ENCODE measurements at places on chromosomes 11 and 22. TPM values are rescaled to one million over a fixed set of nuclear protein-coding genes. Genes with fewer than 3 reads are reported as not detected.

DNA sequence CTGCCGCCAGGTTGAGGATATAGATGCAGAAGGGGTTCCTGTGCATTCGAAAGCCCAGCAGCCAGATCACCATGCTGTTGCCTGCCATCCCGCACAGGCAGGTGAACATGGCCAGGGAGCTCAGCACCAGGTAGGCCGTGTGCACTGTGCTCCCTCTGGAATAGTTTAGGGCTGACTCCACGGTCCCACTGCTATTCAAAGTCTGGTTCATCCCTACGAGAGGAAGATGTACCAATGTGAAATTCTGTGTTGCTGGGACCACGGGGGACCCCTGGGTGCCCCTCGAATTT, at the start of gene MRGPRD:
TSS of gene MRGPRD (minus strand) at position 211 of the 290 bp plus-strand sequence. CDS start at position 211, 0 bp downstream.
- DNase-seq: no peak

DNA sequence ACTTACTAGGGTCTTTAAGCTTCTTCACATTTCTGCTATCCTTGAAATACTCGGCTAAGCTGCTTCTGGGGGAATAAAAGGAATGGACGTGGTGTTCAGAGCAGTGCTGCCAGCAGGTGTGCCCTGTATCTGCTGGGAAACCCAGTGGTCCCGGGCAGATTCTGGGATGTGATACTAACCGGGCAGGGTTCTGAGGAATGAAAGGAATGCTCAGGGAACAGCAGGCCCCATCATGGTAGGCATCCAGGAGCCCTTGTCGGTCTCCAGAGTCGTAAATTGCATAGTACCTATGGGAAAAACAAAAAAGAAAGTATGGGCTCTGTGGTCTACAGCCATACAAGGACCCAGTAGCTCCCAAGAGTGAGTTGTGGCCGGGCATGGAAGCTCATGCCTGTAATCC, 4.5 kb upstream of the TMEM223 start:
- DNase-seq: no peak

GRCh38 chr22:27603800-27604144, 197.8 kb downstream of the MN1 start:
- no peak for DNase-seq

DNA sequence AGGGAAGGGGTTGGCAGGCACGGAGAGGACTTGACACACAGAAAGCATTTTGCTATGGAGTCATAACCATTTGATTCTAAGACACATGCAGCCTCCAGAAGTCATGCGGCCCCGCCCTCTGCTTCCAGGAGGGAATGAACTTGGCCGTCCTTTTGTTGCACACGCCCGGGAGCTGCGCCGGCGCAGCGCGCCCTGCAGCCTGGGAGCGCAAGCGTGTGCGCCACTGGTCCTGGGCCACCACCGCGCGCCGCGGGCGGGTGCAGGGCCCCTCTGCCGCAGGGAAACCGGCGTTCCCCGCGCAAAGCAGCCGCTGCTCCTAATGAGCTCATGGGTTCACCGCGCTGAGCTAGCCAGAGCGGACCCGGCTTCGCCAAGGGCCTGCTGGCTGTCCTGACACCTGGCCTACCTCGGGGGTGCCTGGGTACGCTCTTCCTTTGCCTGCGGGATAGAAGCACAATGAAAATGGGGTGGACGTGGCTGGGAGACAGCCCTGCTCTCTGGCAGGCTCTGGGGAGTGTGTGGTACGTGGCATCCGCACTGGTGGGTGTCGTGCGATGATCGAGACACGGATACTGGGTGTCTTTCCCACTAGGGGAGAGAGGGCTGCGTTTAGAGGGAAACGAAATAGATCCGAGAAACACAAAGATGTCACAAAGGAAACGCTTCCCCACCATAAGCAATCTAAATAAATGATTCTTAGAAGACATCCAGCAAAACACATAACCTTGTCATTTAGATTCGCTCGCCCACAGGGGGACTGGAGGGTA, 669 bp downstream of the MICAL3 start:
- DNase-seq: peak; percentile 58

GRCh38 chr22:46465793-46466192, 71.6 kb downstream of the CELSR1 start:
- DNase-seq: no peak

DNA sequence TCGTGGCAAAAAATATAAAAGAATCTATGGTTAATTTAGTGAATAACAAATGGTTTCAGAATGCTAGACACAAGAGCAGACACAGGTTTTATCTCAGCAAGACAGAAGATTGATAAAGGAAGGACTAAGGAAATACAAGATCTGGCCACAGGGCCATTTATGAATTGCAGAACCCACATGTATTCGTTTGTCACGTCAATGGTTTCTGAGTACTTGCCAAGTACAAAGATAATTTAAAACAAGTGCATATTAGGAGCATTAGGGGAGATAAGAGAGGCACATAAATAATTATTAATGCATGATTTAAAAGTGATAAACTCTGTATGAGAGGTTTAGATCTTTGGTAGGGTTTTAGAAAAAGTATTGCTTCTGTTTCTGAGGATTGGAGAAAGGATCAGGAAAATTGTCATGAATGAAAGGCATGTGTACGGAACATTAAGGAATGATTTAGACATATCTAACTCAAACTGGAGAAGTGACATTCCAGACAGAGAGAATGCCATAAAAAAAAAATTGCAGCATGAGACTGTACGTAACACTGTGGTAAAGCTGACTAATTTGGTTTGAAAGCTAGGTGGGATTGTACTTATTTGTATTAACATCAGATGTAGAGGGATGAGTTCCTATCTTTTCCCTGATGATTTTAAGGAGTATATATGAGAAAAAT, 727.1 kb downstream of the NELL1 start:
- DNase-seq: no peak

DNA sequence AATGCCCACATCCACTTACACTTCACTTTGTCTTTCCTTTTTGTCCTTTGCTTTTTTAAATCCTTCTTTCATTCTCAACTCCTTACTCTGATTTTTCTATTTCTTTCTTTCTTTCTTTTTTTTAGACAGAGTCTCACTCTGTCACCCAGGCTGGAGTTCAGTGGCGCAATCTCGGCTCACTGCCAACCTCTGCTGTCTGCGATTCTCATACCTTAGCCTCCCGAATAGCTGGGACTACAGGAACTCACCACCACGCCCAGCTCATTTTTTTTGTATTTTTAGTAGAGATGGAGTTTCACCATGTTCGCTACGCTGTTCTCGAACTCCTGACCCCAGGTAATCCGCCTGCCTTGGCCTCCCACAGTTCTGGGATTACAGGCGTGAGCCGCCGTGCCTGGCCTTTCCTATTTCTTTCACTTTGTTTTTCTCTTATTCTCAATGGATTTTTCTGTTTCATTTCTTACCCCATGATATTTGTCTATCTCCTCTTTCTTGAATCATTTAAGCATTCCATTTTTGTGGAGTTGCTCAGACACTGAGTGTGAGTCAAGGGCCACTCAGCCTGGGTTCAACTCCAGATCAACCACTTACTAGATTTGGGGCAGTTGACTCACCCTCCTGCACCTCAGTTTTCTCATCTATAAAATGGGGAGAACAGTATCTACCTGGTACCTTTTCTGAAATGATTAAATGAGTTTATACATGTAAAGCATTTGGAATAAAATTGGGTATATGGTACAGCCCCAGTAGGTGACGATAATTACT, 7.6 kb downstream of the KCNJ5 start:
- DNase-seq: no peak

ISX gene
- not detected for total RNA-seq

OR8B3 gene
- not detected for total RNA-seq

APOBEC3A gene
- total RNA-seq: not detected
